ENCODE measurements at places on chromosomes 7 and 10.
A peak's percentile ranks its signal among the peaks of the same experiment; 100 is the strongest.

GRCh38 chr7:37663693-37664092 is 19.9 kb upstream of the GPR141 start:
- peak; percentile 79 for DNase-seq

DNA sequence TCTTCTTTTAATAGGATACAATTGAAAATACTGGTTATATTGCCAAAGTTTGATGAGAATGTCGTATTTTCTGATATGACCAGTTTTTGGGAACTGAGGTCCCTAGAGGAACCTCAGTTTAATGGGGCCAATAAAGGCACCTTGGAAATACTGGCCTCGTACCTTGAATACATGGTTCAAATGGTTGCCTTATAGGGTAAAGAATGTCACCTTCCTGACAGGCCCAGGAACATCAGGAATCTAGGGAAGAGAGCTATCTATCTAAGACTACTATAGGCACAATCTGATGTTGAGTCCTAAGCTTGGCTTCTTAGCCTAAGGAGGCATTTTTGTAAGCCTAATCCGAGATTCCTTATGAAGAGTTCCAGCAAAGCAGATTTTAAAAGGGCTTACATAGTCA is 9.3 kb downstream of the SHTN1 start:
- no peak for DNase-seq

DNA sequence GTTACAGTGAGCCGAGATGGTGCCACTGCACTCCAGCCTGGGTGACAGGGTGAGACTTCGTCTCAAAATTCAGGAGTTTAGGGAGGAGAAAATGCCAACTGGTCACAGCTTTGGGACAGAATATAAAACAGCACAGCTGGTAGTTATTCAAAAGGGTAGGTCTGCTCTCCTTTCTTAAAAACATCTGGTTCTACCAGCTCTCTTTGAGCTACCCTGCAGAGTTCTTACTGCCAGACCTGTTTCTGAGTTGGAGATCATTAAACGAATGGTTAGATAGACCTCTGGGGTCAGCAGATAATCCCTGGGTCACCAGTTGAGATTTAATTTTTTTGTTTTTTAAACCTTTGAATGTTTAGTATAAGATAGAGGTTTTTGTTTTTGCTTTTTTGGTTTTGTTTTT is 52.6 kb downstream of the MCU start:
- no peak for DNase-seq

- peak; percentile 12 for DNase-seq
Observed at GRCh38 chr10:59633063-59633462, 76.6 kb downstream of the SLC16A9 start.

DNA sequence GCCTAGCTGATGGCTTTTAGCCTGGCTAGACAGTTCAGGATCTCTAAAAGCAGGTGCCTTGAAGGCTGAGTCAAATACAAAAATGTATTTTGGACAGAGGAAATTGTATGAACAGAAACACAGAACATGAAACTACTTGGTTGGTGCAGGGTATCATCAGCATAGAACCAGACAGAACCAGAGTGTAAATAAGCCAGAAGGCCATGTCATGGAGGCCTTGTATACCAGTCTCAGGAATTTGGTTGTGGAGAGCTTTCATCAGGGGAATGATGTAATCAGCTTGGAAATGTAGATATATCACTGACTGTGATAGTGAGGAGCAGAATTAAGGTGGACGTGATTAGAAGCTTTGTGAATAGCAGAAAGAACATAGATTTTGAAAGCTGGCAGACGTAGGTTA is 82.9 kb downstream of the CFTR start:
- no peak for DNase-seq

- no peak for DNase-seq
Observed at GRCh38 chr7:71518880-71519279, 386.9 kb downstream of the GALNT17 start.

- DNase-seq: no peak
Observed at GRCh38 chr7:106125417-106125816, 13.3 kb upstream of the SYPL1 start.

GRCh38 chr7:76020031-76020714 is 25.8 kb upstream of the TMEM120A start:
- peak; percentile 76 for DNase-seq

- DNase-seq: no peak
Observed at GRCh38 chr7:105776068-105776790, 100.2 kb downstream of the ATXN7L1 start.

DNA sequence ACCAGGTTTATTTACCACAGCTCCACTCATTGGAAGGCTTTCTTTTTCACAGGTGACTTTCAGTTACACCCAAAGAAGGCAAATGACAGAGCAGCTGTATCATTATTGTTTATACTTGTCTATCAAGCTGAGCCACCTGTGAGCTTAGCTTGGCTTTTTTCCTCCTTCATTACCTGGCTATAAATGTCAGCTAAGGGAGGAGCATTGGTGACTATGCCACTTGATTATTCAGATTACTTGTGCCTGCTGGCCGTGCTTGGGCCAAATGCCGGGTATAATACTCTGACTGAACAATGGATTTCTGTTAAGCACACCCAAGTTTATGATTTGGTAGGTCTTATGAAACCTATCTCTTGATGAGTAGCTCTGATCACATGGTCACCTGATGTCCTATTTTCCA is 9.9 kb upstream of the GNAT3 start:
- DNase-seq: no peak

DNA sequence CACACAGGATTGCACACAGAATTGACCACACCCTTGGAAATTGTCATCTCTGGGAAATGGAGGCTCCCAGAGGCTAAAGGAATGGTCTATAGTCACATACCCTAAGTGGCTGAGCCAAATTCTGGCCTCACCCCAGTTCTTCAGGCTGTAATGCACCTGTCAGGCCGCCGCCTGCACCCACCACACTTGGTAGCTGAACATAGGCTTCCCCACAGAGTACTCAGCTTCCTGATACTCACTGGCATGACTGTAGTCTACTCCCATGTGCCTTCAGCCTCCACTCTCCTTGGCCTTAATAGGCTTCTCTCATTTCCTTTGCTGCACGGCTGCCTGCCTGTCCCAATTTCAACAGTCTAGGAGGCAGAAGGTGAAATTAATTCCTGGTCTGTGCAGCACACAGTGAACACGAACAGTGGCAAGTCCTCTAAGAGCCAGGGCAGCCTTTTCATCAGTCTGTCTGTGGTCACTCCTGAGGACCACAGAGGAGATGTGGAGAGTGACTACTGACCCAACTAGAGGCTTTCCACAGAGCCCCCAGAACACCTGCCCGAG is 42.5 kb downstream of the NUDCD3 start:
- DNase-seq: no peak

DNA sequence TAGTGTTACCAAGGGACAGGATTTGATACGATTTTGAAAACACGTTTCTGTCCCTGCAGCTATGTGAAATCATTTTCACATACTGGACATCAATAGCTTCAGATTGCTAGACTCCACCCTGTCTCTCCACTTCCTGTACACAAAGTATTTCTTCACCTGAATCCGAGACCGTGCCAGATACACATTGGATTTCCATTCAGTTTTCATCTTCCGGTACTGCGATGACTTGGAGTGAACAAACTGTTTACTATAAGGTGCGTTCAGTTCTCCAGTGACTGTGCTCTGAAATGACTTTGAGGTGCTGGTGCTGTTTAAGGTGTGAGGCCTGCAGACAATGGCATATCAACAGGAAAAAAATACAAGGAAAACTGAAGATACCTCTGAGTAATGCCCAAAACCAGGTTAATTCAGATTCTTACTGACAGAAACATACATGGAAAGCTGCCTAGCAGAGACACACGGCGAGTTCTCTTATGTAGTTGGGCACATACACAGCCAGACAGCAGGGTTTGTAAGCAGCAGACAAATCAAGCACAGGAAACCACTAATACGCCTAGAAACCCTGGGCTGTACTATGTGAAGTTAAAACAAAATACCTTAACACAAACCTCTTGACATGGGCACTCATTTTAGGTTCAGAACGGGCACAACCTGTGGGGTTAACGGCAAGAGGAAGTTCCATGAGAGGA is 119.2 kb downstream of the GALNT11 start:
- no peak for DNase-seq

DNA sequence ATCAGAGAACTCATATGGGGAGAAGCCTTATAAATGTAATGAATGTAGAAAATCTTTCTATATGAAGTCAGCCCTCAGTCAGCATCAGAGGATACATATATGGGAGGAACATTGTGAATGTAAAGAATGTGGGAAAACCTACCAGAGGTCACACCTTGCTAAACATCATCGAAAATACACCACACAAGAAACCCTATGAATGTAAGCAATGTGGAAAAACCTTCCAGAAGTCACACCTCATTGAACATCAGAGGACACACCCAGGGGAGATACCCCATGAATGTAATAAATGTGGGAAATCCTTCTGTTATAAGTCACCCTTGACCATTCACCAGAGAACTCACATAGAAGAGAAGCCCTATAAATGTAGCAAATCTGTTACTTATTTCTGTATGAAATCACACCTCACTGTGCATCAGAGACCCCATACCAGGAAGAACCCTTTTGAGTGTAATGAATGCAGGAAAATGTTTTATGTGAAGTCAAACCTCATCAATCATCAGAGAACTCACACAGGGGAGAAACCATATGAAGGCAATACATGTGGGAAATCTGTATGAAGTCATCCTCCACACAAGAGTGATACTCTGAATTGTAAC is 30.8 kb downstream of the ZNF12 start:
- no peak for DNase-seq

DNA sequence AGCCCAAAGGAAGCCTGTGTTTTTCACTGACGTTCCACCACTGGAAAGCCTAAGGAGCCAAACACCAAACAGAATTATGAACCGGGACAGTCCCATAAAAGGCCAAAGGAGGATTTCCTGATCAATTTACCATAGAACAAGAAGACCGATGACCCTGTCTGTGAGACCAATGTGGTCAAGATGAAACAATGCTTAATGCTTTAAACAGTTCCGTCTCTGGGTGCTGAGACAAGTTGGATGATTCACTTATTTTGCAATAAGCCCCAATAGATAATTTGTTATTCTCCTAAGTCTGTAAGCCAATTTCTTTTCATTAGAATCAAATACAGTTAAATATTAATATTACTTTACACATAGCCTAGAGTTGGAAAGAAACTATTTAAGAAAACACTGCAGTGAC is 134.9 kb downstream of the MICU1 start:
- DNase-seq: no peak

- no peak for DNase-seq
Observed at GRCh38 chr10:22700489-22700888, 13.9 kb downstream of the PIP4K2A start.

DNA sequence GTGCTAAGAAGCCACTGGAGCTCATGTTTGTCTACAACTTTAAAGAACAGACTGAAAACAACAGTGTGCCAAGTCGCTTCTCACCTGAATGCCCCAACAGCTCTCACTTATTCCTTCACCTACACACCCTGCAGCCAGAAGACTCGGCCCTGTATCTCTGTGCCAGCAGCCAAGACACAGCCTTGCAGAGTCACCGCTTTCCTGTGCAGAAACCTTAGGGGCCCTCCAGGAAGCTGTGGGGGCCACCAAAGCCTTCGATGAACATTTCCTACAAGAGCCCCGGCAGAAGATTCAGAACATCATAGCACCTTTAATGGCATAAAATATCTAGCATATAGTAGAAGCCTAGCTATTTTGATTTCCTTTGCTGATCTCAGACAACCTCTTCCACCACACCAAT is 88.0 kb upstream of the PRSS58 start:
- DNase-seq: peak; percentile 62

- peak; percentile 89 for DNase-seq
Observed at GRCh38 chr10:102738692-102739121, 5.0 kb upstream of the WBP1L start.

DNA sequence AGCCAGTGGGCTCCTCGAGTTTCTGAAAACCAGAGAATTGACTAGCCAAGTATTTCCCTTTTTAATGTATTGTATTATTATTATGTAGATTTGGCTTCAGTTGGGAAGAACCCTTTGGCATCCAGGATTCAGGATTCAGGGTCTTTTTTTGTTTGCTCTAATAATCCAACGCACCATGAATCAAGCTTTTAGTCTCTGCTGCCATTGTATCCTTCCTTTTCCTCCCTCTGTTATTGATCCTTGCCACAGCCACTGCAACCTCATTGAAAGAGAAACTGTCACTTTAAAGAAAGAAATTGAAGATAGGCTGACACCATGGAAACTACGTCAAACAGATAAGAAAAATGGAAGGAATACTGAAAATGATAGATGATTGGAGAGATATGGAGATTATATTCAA is 150.0 kb downstream of the CHRM2 start:
- no peak for DNase-seq

DNA sequence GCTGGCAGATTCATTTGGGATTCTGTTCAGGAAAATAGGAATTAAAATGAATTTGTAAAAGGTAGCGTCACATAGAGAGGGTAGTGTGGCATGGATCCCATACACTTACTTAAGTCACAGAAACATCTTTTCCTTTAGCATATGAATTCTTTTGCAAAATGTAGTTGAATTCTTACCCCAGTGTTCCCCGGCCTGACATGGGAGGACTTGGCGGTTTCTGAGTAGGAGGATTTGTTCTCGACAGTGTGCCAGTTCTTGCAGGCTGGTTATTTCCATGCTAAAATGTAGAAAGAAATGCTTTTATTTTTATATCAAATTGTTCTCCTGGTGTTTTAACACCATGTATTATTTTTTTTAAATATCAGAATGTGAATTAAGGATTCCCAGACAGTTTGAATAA is 72.6 kb downstream of the PDSS1 start:
- DNase-seq: no peak

DNA sequence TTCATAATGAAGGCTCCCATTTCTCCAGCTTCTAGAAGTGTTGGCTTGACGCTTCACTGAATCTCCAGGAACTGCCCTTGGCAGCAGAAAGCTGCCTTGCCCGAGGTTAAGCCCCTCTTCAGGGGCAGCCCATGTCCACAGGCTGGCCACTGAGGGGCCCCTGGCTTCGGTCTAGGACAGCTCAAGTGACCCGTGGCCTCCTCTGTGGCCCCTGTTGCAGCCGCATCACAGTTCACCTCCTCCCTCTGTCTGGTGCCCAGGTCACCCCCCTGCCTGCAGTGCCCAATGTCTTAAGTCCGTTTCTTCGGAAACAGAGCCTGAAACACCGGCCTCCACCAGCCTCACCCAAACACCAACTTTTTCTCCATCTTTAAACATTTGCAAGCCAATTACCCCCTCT is 279.2 kb upstream of the MKI67 start:
- no peak for DNase-seq

- DNase-seq: no peak
Observed at GRCh38 chr7:155351120-155351870, 53.6 kb downstream of the INSIG1 start.

- DNase-seq: no peak
Observed at GRCh38 chr10:9792181-9792580, 1225.5 kb upstream of the CELF2 start.

DNA sequence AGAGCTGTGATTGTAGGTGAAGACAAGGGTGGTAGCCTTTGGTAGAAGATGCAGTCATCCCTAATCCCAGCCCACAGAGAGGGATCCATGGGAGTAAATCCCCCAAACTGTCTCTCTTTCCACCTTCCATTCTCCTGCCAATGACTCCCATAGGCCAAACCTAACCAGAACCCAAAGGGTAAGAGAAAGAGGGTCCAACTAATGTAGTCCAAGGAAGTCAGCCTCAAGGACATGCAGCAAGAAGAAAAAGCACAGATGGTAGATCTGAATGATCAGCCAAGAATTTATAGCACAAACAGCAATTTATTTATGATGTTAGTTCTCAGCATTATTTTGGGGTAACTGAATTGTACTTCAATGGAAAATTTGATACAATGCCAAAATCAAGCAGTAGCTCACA is 87.7 kb downstream of the ST8SIA6 start:
- no peak for DNase-seq

- peak; percentile 60 for DNase-seq
Observed at GRCh38 chr10:33248638-33249037, 85.8 kb downstream of the NRP1 start.

GRCh38 chr7:143279186-143280098 is 5.3 kb upstream of the TMEM139 start:
- DNase-seq: no peak

- DNase-seq: no peak
Observed at GRCh38 chr10:5613481-5614154, 52.8 kb downstream of the ASB13 start.

Measured in hematopoietic multipotent progenitor cell treated with erythropoietin and hydrocortisone succinate and interleukin-3 and kit ligand, for 4 days (in vitro differentiated cells).